ENCODE measurements at places on chromosomes 1 and 21.
A peak's percentile ranks its signal among the peaks of the same experiment; 100 is the strongest.

GRCh38 chr1:152413909-152414308 lies at the start of gene CRNN:
Gene CRNN, minus strand, starts transcription at chr1:152414263. Its CDS starts 2,030 bp downstream, at chr1:152412233.
- DNase-seq: no peak

GRCh38 chr21:38303300-38303699 lies 46.5 kb downstream of the KCNJ15 start:
- DNase-seq: no peak

DNA sequence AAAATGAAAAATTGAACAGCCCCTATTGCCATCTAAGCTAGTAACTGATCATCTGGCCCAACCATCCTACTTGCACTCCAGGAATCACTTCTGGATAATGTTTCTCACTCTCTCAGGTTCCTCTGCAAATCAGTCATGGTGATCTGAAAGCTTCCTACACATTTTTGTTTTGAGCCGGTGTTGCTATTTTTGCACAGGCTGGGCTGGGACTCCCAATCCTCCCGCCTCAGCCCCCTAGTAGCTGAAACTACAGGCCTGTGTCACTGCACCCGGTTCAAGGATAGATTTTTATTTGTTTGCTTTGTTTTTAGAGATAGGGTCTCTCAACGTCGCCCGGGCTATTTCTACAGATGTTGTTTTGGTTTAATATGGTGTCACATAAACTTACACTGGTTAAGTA lies 40.5 kb upstream of the HMCN1 start:
- DNase-seq: no peak

DNA sequence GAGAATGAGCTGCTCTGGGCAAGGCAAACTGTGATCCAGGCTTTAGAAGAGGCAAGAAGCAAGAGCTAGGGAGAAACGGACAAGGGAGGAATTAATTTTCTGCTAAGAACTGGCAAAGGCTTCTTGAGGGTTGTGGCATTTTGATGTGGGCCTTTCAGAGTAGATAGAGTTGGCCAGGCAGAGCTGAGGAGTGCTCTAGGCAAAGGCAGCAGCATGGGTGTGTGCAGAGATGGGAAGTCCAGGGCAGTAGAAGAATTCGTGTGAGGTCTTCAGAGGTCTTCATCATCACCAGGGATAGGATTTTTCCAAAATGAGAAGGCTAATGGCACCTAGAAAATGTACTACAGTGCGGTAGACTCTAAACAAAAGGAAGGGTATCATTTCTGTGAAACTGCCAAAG lies 237.8 kb downstream of the LTN1 start:
- DNase-seq: no peak

GRCh38 chr1:112146201-112146715 lies 156.8 kb upstream of the KCND3 start:
- peak; percentile 92 for DNase-seq

- DNase-seq: peak; percentile 76
These were observed 36.4 kb upstream of the BCL9 start for GRCh38 chr1:147504801-147505311.

DNA sequence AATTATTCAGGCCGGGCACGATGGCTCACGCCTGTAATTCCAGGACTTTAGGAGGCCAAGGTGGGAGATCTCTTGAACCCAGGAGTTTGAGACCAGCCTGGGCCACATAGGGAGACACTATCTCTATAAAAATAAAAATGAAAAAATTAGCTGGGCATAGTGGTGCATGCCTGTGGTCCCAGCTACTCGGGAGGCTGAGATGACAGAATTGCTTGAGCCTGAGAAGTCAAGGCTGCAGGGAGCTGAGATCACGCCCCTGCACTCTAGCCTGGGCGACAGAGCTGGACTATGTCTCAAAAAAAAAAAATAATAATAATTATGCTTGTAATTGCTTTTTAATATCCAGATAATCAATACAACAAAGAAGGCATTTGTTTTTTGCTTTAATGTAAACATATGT lies 91.3 kb downstream of the RIPK4 start:
- DNase-seq: no peak

- no peak for DNase-seq
These were observed 84.7 kb upstream of the ETS2 start for GRCh38 chr21:38721055-38721454.

DNA sequence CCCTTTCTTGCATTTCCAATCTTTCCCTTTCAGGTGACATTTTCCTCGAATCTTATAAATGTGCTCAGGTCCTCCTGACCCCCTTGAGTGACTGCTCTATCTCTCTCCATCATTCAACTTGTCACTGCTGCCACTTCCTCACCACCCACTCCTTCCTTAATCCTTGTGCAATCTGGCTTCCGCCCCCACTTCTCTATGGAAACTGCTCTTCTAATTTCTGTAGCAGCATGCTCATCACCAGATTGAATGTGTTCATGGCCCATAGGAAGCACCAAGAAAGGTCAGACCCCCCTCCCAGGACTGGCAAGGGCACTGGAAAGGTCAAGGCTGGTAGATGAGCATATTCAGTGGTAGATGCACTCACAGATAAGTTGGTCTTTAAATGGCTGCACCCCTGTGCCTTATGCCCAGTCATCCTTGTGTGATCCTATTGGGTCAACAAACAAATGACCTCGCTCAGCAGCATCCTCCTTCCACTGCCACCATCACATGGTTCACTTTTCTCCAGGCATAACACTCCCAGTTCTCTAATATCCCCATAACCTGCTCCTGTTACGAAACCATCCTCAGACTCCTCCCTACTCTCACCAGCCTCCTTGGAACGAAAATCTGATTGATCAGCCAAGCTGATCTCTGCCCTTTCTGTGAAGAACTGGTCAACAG lies 288.5 kb upstream of the POU3F1 start:
- DNase-seq: no peak

GRCh38 chr1:204729516-204729915 lies 44.0 kb upstream of the LRRN2 start:
- DNase-seq: no peak

DNA sequence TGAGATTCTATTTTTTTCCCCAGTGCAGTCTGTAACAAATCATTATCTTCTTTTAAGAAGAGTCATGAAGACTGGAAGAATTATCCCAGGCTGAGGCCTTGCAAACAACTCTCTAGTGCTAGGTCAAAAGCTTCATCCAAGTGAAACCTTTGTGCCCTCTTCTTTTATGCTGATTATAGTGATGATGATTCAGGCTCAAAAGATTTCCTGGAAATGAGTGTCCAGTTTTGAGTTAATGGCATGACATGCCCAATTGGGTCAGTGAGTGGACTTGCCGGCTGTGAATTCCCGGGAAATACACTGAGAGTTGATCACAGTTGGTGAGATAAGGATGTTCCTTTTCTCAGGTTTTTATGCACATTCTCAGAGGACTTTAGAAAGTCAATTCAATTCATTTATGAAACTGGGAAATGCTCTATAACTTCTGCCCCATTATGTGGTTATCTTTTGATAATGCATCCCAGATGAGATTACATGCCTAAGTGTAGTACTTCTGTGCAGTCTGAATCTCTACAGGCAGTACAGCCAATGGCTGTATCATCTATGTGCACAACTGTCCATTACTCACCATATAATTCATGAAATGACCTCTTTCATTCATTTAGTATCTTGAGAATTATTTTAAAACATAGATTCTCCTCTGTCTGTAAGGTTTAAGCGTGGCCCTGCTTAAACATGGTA lies 66.2 kb downstream of the S1PR1 start:
- DNase-seq: no peak

DNA sequence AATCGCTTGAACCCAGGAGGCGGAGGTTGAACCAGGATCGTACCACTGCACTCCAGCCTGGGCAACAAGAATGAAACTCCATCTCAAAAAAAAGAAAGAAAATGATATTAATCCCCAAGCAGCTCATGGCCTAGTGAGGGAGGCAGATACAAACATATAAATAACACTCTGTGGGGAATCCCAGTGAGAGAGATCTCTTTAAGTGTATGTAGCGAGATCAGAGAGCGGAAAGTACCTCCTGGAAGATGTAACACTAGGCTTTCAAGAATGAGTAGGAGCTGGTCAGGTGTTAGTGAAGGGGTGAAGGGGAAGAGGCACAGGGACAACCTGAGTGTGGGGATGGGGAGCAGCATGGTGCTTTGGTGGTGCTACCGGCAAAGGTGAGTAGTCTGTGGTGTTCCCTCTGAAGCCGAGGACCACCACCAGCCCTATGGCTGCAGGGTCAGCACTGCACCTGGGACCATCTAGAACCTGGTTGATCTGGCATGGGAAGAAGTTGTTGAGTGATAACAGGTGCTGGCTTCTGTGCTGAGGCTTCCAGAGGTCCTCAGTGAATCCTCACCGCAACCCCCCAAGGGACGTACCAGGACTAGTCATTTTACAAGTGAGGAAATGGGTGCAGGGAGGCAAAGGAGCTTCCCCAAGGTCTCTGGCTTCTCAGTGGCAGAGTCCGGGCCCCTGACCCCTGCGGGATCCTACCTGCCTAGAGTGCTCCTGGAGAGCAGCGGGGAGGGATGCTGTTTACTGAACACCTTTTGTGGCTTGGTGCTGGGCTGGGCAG lies 367.6 kb upstream of the VAMP3 start:
- no peak for DNase-seq

DNA sequence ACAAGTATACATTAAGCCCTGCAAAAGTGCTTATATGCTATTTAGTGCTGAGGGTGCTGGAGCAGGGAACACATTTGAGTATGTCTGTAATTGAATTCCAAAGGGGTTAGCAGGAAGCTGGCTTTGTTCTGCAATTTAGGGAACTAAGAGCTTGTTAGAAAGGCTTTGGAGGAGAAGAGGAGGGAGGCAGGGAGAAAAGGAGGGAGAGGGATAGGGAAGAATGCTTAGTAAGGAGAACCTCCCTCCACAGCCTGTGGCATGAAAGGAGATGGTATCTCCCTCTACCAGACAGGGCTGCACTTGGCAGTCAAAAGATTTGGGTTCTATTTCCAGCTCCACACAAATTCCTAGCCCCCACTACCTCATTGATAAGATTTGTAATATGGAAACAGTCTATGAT lies 217.8 kb downstream of the DAB1 start:
- DNase-seq: no peak

DNA sequence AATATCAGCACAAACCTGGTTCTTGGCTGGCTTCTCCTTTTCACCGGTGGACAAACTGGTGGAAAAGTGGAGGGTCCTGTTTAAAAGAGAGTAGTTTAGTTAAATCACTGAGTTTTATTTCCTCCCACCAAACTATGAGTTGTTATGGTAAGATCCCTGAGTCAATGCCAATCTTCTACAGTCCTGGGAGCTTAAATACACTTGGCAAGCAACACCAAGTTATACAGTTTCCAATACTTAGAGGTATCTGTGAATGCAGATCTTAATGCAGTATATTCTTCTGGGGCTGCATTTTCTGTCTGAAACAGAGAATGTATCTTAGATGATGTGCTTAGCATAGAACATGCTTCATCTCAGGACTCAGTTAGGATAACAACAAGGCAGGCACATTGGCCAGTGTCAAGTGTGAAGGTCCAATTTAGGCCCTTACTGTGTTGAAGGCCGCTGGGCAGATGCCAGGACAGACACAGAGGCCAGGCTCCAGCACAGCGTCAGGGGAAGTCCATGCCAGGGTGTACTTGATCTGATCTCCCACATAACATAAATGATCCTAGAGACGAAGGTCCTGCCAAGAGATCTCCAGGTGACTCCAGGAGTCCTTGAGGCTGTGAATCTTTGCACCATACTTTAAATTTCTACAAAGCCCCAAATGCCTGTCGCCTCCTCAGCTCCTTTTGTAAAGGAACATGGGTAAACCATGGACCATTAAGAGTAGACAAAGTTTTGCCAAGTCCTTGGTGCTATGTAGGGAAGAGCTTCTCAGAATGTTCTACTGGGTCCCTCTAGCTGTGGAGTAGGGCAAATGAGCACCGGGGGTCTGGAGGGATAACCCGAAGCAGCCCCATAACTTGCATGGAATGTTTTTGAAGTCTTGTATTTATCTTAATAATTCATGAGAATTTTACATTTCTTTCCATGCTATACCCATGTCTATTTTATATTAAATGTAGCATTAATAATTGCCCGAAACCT lies 76.8 kb downstream of the KCNJ15 start:
- DNase-seq: no peak

DNA sequence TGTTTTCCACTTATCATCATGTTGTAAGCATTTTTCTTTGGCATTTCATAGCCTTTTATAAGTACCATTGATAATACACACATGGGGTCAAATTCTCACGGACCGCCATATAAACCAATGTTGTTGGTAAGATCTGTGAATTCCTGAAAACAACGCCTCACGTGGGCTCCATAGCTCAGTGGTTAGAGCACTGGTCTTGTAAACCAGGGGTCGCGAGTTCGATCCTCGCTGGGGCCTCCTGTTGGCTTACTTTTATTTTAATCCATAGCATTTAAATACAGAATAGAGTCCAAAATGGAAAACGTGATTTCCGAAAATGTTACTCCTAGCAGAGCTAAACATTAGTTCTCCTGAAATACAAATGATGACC lies 83.1 kb downstream of the HHIPL2 start:
- peak; percentile 84 for DNase-seq

- DNase-seq: peak; percentile 81
These were observed 10.7 kb upstream of the ELF3 start for GRCh38 chr1:201999625-202000238.

DNA sequence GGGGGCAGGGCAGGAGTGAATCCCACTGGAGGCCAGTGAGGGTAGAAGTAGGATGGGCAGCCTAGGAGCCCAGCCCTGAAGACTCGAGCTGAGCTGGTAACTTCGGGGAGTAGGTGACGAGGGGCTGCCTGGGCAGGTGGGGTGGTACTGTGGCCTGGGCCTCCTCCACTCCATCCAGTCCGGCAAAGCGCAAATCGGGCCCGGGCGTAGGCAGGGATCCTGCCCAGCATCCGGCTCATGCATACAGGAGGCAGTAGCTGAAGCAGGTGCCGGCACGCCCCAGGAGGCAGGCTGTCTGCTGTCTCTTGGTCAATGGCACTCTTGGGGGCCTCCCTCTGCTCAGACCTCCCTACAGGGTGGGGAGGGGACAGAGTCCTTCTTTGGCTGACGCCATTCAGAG lies 1.3 kb upstream of the TNFRSF25 start:
- no peak for DNase-seq

DNA sequence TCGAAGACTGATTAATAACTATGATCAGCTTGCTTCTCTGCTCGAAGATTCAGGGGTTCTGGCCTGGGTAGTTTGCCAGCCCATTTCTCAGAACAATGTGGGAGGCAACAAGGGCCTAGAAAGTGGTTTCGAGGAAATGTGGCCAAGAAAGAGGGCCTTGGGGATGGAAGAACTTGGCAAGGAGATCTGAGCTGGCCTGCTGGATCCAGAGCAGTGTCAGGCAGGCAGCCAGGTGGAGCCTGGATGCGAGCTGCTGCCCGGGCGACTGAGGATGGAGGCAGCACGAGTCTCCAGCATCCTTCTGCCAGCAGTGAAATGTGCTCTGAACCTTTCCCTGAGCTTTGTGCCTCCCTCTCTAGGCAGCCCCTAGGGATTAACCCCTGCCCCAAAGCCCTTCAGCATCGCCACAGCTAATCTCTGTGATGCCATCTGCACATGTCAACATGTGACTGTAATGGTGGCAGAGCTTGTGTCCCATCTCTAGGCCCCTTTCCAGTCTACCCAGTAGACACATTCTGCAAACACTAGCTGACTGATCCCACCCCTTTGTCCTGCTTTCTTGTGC lies 61.0 kb upstream of the NEK2 start:
- peak; percentile 59 for DNase-seq

GRCh38 chr1:43763497-43763973 lies 56.2 kb downstream of the ST3GAL3 start:
- DNase-seq: peak; percentile 82

- DNase-seq: no peak
These were observed 81.7 kb upstream of the IPO9 start for GRCh38 chr1:201747261-201747660.
